ENCODE measurements at places on chromosomes 5 and 9. TPM values are rescaled to one million over a fixed set of nuclear protein-coding genes. Genes with fewer than 3 reads are reported as not detected.

The CETN3 gene
- total RNA-seq: 29.0 TPM

The ECM2 gene
- 2.6 TPM for total RNA-seq

GRCh38 chr5:43244823-43245565 lies 53.0 kb downstream of the NIM1K start:
- DNase-seq: no peak

GRCh38 chr5:104513640-104514072 lies 951.1 kb upstream of the NUDT12 start:
- DNase-seq: no peak

GRCh38 chr5:68746220-68746619 lies 347.6 kb upstream of the SLC30A5 start:
- peak; percentile 31 for DNase-seq

- peak; percentile 58 for DNase-seq
Observed at GRCh38 chr9:128420060-128420650, 502 bp upstream of the CERCAM start.

The PDGFRB gene
- 14.5 TPM for total RNA-seq

GRCh38 chr5:146548781-146549449 lies 32.9 kb upstream of the GPR151 start:
- no peak for DNase-seq

GRCh38 chr9:96173640-96174039 lies 128.3 kb downstream of the HSD17B3 start:
- no peak for DNase-seq

DNA sequence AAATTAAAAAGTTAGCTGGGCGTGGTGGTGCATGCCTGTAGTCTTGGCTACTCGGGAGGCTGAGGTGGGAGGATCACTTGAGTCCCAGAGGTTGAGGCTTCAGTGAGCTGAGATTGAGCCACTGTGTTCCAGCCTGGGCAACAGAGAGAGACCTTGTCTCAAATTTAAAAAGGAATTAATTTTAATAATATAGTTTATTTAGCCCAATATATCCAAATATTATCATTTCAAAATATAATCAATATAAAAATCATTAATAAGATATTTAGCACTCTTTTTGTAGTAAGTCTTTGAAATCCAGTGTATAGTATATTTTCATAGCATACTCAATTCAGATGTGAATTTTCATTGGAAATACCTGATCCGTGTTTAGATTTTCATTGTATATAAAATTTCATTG lies 43.2 kb upstream of the ORM1 start:
- DNase-seq: no peak

The SARDH gene
- 6.7 TPM for total RNA-seq

The PHF24 gene
- 111 TPM for total RNA-seq

GRCh38 chr9:134847138-134847537 lies 33.5 kb upstream of the FCN2 start:
- no peak for DNase-seq

GRCh38 chr9:16348531-16348930 lies 521.9 kb downstream of the BNC2 start:
- DNase-seq: no peak

GRCh38 chr5:157059093-157059539 lies at the start of gene HAVCR1:
Gene HAVCR1, minus strand, starts transcription at chr5:157059116. Its CDS starts 1,173 bp downstream, at chr5:157057943.
- no peak for DNase-seq

DNA sequence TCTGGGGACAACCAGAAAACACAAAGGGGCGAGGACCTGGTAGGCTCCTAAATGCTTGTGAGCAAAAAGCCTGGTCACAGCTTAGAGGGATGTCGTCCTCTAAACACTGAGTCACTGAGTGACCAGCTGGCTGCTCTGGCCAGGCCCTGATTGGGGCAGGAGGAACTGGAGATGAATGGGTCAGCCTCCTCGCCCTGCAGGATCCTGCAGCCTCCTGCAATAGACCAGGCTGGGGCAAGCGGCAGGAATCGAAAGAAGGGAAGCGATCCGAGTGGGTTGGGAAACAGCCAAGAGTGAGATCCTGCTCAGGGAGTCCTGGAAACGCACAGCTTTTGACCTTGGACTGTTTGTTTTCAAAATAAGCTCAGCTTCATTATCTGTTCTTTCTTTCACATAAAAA lies 34.1 kb upstream of the MSX2 start:
- DNase-seq: no peak

DNA sequence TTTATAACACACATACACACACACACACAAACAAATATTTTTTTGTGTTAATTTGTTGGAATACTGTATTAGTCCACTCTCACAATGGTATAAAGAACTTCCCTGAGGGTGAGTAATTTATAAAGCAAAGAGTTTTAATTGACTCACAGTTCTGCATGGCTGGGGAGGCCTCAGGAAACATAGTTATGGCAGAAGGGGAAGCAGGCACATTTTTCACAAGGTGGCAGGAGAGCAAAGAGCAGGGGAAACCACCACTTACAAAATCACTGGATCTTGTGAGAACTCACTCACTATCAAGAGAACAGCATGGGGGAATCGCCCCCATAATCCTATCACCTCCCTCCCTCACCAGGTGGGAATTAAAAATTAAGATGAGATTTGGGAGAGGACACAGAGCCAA lies 205.4 kb upstream of the PTPRD start:
- DNase-seq: no peak
